ENCODE measurements at places on chromosomes 11 and 22. TPM values are rescaled to one million over a fixed set of nuclear protein-coding genes. Genes with fewer than 3 reads are reported as not detected.

Gene ASPHD2
- 12.8 TPM for polyA plus RNA-seq

Gene NRGN
- polyA plus RNA-seq = 33.3 TPM

Gene FKBP2
- polyA plus RNA-seq = 120 TPM

Gene CTSC
- polyA plus RNA-seq = 45.0 TPM

Gene MRGPRE
- 1.5 TPM for polyA plus RNA-seq

Gene APOL4
- 9.2 TPM for polyA plus RNA-seq

Gene FAM111B
- polyA plus RNA-seq = 5.7 TPM

Gene FAM180B
- polyA plus RNA-seq = 1.7 TPM

Gene TOM1
- 42.3 TPM for polyA plus RNA-seq

Gene OR8K3
- not detected for polyA plus RNA-seq

Gene KCNA4
- 5.3 TPM for polyA plus RNA-seq

Gene C11orf91
- not detected for polyA plus RNA-seq

Gene HTR3A
- 0.38 TPM for polyA plus RNA-seq

Gene JHY
- 9.5 TPM for polyA plus RNA-seq

Gene LRRC55
- polyA plus RNA-seq = 30.5 TPM

Gene ADAMTS15
- 13.5 TPM for polyA plus RNA-seq

Gene MYEOV
- not detected for polyA plus RNA-seq

Gene CCDC81
- 4.6 TPM for polyA plus RNA-seq

Gene C11orf42
- 2.0 TPM for polyA plus RNA-seq
